ENCODE measurements at places on chromosomes 6 and 20.

- no peak for DNase-seq
Measured at GRCh38 chr20:37941992-37942391, 39.1 kb downstream of the VSTM2L start.

DNA sequence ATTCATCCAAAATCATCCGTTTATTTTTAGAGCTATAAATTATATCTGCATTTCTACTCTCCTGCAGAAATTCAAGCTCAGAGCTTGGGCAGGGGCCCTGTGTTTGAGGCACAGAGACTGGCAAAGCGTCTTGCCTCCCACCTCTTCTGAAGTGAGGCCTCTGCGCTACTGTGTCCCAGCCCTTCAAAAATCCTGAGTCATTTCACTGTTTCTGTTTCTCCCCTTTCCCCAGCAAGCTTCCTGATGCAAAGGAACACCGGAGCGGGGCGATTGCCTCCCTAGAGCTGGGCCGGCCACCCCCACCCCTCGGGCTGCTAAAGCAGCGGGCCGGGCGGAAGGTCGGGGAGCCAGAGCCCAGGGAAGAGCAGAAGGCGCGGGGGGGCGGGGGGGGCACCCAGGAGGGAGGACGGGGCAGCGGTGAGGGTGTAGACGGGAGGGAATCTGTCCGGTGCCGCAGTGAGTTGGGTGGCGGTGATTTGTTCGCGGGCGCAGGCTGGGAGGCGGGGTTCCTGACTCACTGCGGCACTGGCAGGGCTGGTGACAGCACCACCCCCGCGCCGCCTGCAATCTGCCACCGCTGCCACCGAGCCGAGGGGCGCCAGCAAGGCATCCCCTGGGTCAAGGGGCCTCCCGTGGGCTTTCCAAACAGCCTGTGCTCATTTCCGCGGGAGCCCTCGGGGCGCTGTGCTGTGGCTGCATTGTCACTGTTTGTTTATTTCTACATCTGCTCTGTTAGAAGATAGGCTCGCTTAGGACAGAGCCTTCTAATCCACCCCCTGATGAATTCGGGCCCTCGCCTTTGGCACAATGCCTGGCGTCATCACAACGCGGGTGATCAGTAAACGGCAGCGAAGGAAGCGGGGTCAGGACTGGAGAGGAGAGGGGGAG lies 46.5 kb upstream of the SNAP25 start:
- DNase-seq: no peak

DNA sequence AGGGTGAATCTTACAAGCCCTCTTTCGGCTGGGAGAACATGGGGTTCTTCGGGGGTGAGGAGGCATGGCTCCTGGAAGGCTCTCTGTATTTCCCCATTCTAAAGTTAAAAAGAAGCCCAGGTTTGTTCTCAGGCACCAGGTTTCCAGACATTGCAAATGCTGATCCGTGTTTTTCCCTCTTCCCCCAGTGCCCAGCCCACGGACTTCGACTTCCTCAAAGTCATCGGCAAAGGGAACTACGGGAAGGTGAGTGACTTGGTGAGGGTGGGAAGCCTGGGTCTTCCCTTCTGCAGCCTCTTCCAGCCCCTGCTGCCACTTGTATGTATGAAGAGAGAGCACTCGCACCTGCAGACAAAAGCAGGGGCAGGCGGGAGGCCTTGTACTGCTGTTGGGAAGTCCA lies 8.7 kb downstream of the SGK2 start:
- no peak for DNase-seq

- DNase-seq: no peak
Measured at GRCh38 chr6:1689141-1689540, 79.4 kb downstream of the FOXC1 start.

GRCh38 chr6:90764001-90764400 lies 177.1 kb upstream of the MAP3K7 start:
- no peak for DNase-seq

GRCh38 chr6:146574211-146574610 lies 24.6 kb upstream of the ADGB start:
- DNase-seq: no peak

DNA sequence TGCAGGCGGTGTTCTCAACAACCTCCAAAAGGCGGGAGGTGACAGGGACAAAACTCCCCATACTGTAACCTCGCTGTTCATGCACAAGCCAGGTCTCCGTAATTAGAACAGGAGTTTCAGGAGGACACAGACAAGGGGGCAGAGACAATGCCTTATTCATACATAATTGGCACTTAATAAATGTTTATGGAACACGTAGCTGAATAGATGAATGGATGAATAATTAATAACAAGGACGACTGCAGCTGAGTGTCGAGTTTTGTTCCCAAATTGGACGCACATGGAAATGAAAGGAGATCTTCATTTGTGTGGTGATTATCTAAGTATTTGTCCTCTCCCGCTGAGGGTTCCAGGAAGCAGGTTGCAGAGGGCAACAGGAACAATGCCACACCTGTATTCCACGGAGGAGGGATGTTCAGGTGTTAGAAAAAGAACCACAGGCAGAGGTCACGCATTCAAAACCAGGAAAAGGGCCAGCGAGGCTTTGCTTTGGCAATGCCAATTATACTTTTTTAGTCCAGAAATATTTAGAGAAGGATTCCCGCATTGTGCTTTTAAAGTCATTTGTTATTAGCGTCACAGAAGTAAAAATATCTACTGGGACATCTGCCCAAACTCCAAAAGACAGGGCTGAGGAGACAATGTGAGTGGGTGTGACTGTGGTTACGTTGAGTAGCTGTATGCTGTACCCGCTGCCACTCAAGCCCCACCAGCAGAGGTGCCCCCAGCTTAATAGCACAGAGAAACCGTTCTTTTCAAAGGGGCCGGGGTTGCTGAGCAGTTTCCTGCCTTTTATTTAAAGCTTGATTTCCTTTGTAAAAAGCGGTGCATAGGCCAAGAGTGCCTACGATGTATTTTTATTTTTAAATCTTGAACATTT lies 123.3 kb downstream of the PXDC1 start:
- DNase-seq: no peak

DNA sequence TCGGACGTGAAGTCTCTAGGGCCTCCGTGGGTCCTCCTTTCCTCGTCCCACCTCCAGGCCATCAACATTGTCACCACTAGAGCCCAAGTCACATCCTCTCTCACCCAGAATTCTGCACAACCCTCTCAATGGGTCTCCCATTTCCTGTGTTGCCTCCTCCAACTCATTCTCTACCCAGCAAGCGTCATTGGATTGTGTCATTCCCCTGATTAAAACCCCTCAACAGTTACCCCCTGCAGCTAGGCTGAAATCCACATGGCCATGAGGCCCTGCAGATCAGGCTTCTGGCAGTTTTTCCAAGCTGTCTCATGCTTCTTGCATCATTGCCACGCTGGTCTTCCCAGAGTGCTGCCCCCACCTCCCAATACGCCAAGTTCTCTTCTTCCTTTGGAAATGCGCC lies 12.9 kb upstream of the FAM210B start:
- no peak for DNase-seq

GRCh38 chr6:38686270-38687042 lies 16.5 kb downstream of the GLO1 start:
- no peak for DNase-seq

GRCh38 chr20:57566803-57567459 lies 6.0 kb downstream of the PCK1 start:
- no peak for DNase-seq

GRCh38 chr20:33007376-33008335 lies at the start of gene BPIFB2:
Gene BPIFB2 (plus strand): TSS chr20:33007704. CDS start chr20:33008575, 871 bp downstream.
- DNase-seq: no peak

DNA sequence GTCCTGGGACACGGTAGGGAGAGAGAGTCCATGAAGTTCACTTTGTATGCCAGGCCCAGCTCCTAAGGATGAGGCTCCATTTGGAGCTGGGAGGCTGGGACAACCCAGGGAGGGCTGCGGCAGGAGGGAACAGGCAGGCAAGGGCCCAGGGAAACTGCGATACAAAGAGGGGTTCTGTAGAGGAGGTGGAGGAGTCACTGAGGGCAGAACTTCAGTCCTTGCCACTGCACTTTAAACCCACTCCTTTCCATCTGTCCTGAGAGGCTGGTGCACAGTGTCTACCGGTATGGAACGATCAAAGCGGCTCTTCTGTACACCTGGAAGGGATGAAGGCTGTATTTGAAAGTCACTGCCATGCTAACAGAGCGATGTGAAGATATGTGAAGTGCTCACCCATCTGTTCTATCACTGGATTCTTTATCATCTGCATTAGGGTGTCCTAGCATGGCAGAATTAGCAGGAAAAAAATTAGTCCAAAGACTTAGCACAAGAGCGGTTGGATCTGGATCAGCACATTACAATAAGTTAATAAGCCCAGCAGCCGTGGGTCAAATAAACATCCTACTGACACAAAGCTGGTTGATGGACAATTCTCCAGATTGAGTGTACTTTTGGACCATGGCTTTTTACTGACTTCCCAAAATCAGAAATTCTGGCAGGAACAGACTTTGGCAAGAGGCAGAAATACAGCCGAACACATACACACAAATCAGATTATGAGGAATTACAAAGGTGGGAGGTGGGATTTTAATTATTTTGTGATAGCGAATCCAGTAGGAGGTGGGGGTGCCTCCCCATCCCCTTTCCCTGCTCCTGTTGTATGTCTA lies 20.9 kb upstream of the ZFAND3 start:
- DNase-seq: no peak

- DNase-seq: no peak
Measured at GRCh38 chr6:21665392-21666200, 72.0 kb downstream of the SOX4 start.

DNA sequence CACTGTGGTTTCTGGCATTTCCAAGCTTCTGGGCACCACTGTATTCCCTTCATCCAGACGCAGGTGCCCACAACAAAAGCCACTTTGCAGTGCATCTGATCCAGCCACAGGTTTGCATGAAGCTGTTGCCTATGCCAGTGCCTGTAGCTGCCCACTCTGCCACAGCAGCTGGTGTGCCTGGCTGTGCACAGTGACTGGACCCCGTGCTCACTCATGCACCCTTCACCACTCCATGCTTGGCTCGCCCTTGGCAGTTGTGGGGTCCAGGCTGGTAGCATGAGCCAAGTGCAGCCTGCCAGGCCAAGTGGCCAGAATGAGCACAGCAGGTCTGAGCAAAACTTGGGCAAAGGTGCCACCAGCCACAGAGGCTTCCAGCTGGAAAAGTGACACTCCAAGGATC lies 42.7 kb downstream of the SEL1L2 start:
- no peak for DNase-seq

DNA sequence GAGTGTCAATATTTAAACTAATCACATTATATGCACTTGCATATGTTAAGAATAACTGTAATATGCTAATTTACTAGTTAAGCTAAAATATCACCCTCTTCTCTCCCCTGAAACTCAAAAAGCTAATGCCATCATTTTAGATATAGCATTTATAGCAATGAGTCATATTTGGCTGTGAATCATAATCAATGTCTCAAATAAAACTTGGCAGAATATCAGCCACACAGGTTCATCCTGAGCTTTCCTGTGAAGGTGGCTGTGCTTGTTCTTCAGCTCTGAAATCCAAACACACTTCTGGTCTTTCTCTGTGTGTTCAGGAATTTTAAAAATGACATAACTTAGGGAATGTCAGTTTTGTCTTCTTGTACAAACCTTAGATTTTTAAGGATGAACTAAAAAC lies 12.8 kb upstream of the PNRC1 start:
- no peak for DNase-seq

- no peak for DNase-seq
Measured at GRCh38 chr6:143556529-143556928, 45.0 kb upstream of the FUCA2 start.

DNA sequence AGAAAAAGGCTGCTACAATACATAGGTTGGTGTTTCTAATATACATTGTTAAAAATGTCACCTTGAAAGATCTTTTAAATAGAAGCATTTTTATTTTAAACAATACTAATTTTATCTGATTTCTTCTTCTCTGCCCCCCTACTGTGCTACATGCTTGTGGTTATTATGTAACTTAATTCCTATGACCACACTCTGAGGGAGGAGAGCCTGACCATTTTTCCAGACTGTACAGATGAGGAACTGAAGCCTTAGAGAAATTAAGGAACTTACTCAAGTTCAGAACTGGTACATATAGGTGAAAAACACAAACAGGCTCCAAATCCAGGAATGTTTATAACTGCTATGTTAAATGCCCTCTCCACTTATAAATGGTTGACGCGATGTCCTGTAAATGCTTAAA lies 43.4 kb upstream of the ARHGAP18 start:
- DNase-seq: no peak

DNA sequence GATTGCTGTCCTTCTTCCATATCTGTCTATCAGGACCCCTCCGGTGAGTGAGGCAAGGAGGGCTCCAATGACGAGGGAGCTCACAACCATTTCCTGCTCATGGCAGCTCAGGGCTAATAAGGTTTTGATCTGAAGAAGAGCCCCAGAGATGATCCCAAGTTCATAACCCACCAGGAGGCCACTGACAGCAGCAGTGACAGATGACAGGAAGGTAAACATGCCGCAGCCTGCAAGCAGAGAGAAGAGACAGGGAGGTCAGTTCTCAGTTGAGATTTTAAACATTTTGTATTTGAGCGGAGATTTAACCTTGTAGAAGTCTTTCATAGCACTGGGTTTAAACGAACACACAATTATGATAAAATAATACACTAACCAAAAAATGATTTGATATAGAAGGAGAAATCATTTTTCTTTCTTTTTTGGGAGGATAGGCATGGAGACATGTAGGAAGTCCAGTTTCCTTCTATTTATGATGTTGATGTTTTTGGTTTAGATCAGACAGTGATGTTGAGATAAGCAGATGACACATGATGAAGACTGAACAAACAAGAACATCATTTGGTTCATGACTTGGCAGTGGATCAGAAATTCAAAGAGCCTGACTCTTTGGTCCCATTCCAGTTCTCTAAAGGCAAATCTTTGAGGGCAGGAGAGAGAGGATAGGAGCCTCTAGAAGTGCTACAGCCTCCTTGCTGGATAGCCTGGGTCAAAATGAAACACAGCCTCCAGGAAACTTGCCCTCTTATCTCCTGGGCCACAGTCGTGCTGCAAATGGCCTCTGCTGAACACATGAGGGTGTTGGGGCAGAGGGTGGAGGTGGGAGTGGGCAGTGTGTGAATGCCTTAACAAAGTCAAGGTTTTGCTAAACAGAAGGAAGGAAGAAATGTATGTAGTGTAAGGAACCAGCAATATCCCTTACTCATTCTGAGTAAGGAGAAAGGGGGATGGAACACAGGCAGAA lies 22.6 kb downstream of the SLC2A12 start:
- DNase-seq: no peak

GRCh38 chr6:107871976-107872375 lies 47.9 kb upstream of the SCML4 start:
- no peak for DNase-seq

- DNase-seq: no peak
Measured at GRCh38 chr20:31497838-31498540, 16.3 kb upstream of the HM13 start.

DNA sequence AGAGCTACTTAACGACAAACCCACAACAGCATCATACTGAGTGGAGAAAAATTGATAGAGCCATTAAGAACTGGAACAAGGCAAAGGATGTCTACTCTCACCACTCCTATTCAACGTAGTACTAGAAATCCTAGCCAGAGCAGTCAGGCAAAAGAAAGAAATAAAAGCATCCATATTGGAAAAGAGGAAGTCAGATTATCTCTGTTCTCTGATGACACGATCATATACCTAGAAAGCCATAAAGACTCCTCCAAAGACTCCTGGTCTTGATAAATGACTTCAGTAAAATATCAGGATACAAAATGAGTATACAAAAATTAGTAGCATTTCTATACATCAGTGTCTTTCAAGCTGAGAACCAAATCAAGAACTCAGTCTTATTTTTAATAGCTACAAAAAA lies 17.0 kb upstream of the FHL5 start:
- DNase-seq: no peak

GRCh38 chr6:10330515-10330914 lies 84.4 kb downstream of the TFAP2A start:
- DNase-seq: no peak

Data from T-helper 2 cell (primary cell).